ENCODE measurements at places on chromosomes 1 and 21.
A peak's percentile ranks its signal among the peaks of the same experiment; 100 is the strongest.

DNA sequence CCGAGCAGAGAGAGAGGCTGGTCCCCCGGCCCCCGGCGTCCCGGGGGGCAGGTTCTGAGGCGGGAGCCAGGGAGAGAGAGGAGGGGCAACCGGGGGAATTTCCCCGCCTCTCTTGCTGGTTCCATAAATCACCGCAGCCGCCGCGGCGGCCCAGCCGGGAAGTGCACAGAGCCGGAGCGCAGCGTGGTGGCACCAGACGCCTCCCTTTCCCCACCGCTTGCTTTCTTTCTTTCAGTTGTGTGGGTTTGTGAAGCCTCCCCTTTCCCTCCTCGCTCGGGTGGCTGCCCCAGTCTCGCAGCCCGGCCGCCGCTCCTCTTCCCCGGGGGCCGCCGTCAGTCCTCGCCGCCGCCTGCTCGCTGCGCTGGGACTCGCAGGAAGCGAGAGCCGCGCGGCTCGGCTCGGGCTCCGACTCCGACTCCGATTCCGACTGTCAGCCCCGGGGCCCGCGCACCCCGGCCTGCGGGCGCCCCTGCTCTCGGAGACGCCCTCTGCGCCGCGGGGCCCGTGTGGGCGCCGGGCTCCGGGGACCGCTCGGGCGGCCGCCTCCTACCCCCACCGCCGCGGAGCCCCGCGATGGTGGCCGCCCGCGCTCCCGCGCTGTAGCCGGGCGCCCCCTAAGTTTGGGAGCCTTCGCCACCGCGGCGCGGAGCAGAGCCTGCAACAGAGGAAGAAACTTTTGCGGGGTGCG, at the start of gene CACHD1:
Gene CACHD1 (plus strand): TSS at position 153 of the 688 bp plus-strand sequence. CDS start 616 bp downstream, outside the sequence.
- DNase-seq, result peak; percentile 59

- DNase-seq, result no peak
Observed at GRCh38 chr1:157915859-157916258, 74.3 kb upstream of the CD5L start.

GRCh38 chr1:182189535-182190066, 128.1 kb upstream of the ZNF648 start:
- no peak for DNase-seq

DNA sequence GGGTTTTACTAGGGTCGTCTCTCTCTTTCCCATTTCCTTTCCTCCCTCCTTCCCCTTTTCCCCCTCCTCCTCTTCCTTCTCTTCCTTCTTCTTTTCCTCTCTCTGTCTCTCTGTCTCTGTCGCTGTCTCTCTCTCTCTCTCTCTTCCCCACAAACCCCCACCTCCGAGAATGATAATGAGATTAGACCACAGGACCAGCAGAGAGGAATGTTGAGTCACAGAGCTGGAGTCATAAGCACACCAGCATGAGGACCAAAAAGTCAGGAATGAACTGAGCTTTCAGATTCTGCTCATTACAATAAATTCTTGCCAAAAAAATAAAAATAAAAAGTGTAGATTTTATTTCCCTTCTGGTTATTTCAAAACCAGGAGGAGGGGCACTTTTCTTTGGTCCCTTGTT, 377.4 kb downstream of the LTN1 start:
- DNase-seq, result no peak

DNA sequence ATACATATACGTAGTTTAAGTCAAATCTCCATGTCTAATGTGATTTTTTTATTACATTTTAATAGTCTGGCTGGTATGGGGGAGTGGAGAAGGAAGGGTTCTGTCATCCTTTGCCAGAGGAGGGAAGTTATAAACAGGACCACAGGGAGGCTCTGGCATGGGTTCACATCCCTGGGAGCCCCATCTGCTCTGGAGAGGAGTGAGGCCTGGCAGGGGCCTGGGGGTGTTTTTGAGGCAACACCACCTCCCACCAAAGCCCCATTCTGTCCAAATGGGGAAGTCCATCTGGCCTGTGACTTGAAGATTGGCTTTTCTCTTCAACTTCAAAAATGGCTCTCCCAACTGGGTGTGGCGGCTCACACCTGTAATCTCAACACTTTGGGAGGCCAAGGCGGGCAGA, 15.8 kb downstream of the DISP3 start:
- DNase-seq, result no peak

- no peak for DNase-seq
Observed at GRCh38 chr1:220642285-220642684, 47.9 kb upstream of the C1orf115 start.

GRCh38 chr21:43190951-43191350, 22.1 kb downstream of the CRYAA start:
- DNase-seq, result no peak

DNA sequence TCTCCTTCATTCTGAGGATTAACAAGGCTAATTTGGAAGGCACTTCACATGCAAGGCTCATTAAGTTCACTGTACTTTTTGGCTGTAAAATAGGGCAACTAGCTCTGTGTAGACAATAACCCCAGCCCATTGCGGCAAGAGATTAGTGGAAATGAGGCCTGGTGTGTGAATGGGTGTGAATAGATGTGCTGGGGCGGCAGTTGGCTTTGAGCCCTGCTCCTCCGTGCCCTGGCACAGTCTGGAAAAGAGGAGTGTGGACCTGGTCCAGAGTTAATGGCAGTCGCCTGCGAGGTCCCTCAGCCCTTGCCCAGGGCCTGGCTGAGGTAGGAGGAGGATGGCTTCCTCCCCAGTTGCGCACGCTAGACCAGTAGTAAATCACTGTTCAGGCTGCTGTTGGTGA, 4.8 kb downstream of the KISS1 start:
- no peak for DNase-seq

- no peak for DNase-seq
Observed at GRCh38 chr1:91708691-91709090, 177.3 kb downstream of the TGFBR3 start.

DNA sequence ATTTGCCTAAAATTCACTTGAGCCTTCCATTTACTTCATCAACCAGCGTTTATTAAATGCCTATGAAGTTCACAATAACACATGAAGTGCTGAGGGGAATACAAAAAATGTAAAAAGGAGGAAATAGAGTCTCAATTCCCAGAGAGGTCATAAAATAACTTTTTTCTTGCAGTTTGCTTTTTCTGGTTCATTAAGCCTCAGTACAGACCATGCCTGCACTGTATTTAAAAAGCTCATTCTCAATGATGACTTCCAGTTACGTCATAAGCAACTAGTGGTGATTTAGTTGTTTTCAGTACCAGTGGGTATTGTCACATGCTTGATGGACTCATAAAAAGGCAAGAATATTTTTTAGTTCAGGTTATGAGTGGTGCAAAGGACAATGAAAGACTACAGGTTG, 160.1 kb upstream of the UBE2U start:
- no peak for DNase-seq

GRCh38 chr1:37465593-37466517, 8.5 kb upstream of the ZC3H12A start:
- no peak for DNase-seq

GRCh38 chr1:53557830-53558738, 98.9 kb downstream of the DMRTB1 start:
- no peak for DNase-seq

GRCh38 chr1:223198628-223198965, 55.5 kb upstream of the TLR5 start:
- no peak for DNase-seq

DNA sequence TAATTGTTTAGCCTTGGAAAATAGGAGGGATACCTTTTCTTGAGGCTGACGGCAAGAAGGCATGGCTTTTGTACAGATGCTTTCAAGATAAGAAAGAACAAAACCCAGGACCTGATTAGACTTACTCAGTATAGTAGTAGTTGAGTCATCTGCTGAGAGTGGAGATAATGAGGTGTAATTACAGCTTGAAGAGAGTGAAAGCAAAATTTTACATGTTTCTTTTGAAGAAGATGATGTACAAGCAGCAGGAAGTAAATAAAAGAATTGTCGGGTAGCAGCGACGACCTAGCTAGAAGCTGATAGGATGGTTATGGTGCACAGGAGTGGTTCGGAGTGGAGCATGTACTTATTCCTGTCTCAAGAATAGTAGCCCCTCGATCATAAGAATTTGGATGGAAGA, 6.6 kb downstream of the ANGPTL1 start:
- no peak for DNase-seq

DNA sequence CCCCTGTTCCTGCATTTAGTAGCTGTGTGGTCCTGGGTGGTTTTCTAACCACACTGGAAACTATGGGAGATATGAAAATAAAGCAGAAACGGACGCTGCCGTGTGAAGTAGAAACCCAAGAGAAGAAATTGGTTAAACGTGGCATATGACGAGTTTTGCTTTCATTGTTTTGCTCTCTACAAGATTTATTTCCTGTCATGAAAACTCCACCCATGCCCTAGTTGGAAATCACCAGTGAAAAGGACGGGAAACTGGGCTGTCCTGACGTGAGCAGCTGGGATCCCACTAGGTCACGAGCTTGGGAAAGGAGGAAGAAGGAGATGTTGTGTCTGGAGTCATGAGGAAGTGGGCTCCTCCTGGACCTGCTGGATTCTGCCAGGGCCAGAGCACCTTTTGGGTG, 120.8 kb upstream of the GADD45A start:
- DNase-seq, result no peak

DNA sequence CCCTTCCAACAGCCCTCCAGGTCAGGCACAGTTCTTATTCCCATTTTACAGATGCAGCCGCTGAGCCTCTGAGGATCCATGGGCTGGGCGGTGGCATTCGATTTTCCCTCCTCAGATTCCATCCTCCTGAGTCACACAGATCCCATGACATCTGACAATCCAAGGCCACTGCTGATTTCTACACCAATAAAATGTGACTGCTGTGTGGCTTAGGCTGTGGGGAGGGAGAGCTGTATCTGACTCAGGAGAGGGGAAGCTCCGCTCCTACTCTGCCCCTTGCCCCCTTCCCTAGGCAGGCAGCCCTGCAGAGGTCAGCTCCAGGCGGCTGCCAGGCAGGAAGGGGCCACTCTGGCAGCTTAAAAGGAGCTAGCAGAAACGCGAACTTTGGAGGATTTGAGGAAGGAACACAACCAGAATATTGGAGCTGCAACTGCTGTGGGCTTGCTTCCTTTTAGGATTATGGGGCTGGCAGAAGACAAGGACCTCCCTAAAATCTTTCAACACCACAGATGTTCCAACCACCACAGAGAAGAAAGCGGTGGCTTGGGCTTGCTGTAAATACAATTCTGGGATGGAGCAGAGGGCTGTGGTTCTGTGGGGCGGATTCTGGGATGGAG, 50.0 kb downstream of the MRPL37 start:
- DNase-seq, result peak; percentile 64

- no peak for DNase-seq
Observed at GRCh38 chr1:156143765-156144489, 9.5 kb upstream of the SEMA4A start.

- no peak for DNase-seq
Observed at GRCh38 chr1:207744000-207744534, 7.8 kb upstream of the CD46 start.

DNA sequence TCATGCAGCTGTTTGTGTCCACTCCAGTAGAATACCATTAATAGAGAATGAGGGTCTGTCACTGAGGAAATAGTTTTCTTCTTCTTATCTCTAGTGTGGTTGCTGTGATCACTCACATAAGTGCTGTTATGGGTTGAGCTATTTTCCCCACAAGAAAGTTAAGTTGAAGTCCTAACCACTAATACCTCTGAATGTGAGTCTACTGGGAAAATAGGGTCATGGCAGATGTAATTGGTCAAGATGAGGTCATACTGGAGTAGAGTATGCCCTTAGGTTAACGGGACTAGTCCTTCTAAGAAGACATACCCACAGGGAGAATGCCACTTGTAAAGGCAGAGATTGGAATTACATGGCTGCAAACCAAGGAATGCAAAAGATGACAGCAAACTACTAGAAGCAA, 70.5 kb upstream of the COL24A1 start:
- DNase-seq, result no peak

- DNase-seq, result no peak
Observed at GRCh38 chr1:68293609-68294366, 61.5 kb upstream of the WLS start.

DNA sequence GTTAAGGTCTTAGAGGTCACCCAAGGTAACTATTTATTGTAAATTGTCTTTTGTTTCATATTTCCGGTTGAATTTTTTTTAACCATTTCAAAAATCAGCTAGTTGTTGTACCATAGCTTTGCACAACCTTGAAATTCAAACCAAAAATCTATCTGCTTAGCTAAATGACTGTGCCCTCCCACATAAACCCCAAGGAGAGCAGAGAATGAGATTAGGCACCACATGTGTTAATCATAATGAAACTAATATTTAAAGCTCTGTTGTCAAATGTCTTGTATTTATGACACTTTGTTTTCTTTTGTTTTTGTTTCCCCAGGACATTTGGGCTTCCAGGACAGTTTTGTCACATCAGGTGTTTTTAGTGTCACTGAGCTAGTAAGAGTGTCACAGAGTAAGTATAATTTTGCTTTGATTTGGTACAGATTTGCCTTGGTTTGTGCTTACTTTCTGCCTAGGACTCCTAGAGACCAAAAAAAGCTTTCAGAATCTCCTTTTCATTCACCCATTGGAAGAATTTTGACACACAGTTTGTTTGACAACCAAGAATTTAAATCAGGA, 249.9 kb downstream of the NFIA start:
- DNase-seq, result no peak

DNA sequence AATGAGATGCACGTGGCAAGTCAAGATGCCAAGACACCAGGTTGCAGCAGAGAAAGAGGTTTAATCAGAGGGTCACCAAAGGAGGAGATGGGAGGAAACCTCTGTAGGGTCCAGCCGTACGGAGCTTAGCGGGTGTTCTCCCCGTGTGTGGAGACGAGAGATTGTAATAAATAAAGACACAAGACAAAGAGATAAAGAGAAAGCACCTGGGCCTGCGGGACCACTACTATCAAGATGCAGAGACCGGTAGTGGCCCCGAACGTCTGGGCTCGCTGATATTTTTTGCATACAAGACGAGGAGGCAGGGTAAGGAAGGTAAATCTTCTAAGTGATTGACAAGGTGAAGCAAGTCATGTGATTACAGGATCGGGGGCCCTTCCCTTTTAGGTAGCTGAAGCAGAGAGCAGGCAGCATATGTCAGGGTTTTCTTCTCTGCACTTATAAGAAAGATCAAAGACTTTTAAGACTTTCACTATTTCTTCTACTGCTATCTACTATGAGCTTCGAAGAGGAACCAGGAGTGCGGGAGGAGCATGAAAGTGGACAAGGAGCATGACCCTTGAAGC, 41.2 kb upstream of the TDRD10 start:
- no peak for DNase-seq

- DNase-seq, result no peak
Observed at GRCh38 chr1:6871300-6871972, 86.2 kb downstream of the CAMTA1 start.

DNA sequence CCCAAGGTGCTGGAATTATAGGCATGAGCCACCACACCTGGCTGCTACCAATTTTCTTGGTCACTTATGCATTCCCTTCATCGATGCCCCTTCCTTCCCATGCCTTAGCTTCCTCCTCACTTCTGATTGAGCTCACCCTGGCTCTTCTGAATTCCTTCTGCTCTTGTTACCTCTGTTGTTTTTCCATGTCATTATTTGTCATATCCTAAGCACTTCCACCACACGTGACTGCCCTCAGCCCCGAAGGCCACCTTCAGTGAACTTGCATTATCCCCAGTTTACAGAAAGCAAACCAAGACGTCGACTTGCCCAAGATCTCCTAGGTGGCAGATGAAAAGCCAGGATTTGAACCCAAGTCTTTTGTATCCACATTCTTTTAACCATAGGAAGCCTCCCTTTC, 30.7 kb downstream of the CA6 start:
- DNase-seq, result no peak

GRCh38 chr1:1462318-1462966, 9.1 kb upstream of the ATAD3B start:
- DNase-seq, result no peak
